ENCODE measurements at places on chromosomes 1 and 21. TPM values are rescaled to one million over a fixed set of nuclear protein-coding genes. Genes with fewer than 3 reads are reported as not detected.

Gene WNT3A
- not detected for total RNA-seq

Gene LINGO4
- not detected for total RNA-seq

Gene SPATA46
- not detected for total RNA-seq

Gene C1orf185
- total RNA-seq = not detected

- peaks cover 17% of the 10 kb centered on the region for H3K4me1 ChIP-seq
- no peak overlapping the region for H3K27ac ChIP-seq
- H3K27me3 ChIP-seq = no peaks in the 10 kb centered on the region
- no peak overlapping the region for H3K4me3 ChIP-seq
- H3K36me3 ChIP-seq = peaks cover 6% of the 10 kb centered on the region
Observed at GRCh38 chr1:27778056-27778455, 5.0 kb downstream of the STX12 start.

GRCh38 chr1:14910984-14911721, 242.4 kb upstream of the TMEM51 start:
- H3K27ac ChIP-seq = no peak overlapping the region
- H3K36me3 ChIP-seq = no peaks in the 10 kb centered on the region
- no peaks in the 10 kb centered on the region for H3K27me3 ChIP-seq
- H3K4me3 ChIP-seq = no peak overlapping the region
- no peaks in the 10 kb centered on the region for H3K4me1 ChIP-seq

GRCh38 chr1:67801903-67802302, 31.4 kb downstream of the GNG12 start:
- peak; percentile 44 for DNase-seq
- no peak overlapping the region for H3K27ac ChIP-seq
- no peaks in the 10 kb centered on the region for H3K36me3 ChIP-seq
- H3K4me3 ChIP-seq = no peak overlapping the region

DNA sequence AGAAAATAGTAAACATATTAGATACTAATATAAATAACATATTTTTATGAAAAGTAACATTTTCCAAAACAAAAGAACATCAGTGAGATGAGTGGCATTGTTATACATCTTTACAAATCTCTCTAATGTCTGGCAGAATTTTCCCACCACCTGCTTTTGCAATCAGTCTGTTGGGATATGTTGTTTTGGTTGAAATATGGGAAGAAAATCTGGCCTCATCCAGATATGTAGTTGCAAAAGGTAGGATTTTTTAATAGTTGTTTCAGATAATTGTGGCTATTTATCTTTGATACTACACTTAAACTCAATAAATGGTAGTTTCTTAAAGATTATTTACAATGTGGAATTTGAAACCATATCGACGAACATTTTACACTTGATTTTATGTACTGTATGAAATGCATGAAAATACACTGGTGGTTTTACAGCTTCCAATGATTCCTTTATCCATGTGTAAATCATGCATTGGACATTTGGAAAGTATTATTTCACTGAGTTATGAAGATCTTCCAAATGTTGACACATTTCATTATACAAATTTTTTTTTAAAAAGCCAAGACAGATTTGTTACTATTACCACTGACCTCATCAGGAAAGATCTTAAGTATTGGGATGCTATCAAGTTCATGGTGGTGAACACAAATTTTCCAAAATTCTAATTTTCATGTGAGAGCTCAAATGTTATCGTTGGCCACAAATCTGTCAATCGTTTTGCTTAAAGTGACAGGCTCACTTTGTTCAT, 74.1 kb upstream of the CD34 start:
- no peaks in the 10 kb centered on the region for H3K36me3 ChIP-seq
- H3K27me3 ChIP-seq = peaks cover 5% of the 10 kb centered on the region
- DNase-seq = no peak
- H3K4me3 ChIP-seq = no peak overlapping the region
- no peak overlapping the region for H3K27ac ChIP-seq

- H3K36me3 ChIP-seq = no peaks in the 10 kb centered on the region
- no peaks in the 10 kb centered on the region for H3K4me1 ChIP-seq
- no peak for DNase-seq
- no peaks in the 10 kb centered on the region for H3K27me3 ChIP-seq
Observed at GRCh38 chr1:17933501-17933900, 174.1 kb upstream of the IGSF21 start.

- no peaks in the 10 kb centered on the region for H3K4me1 ChIP-seq
- H3K27ac ChIP-seq = no peak overlapping the region
- peak; percentile 100 for DNase-seq
- no peaks in the 10 kb centered on the region for H3K36me3 ChIP-seq
Observed at GRCh38 chr1:7704214-7705047, 66.7 kb upstream of the VAMP3 start.

GRCh38 chr1:48679859-48680258, 96.8 kb downstream of the BEND5 start:
- H3K4me1 ChIP-seq = no peaks in the 10 kb centered on the region
- H3K27ac ChIP-seq = no peak overlapping the region
- H3K4me3 ChIP-seq = no peak overlapping the region
- H3K27me3 ChIP-seq = peaks cover 2% of the 10 kb centered on the region

DNA sequence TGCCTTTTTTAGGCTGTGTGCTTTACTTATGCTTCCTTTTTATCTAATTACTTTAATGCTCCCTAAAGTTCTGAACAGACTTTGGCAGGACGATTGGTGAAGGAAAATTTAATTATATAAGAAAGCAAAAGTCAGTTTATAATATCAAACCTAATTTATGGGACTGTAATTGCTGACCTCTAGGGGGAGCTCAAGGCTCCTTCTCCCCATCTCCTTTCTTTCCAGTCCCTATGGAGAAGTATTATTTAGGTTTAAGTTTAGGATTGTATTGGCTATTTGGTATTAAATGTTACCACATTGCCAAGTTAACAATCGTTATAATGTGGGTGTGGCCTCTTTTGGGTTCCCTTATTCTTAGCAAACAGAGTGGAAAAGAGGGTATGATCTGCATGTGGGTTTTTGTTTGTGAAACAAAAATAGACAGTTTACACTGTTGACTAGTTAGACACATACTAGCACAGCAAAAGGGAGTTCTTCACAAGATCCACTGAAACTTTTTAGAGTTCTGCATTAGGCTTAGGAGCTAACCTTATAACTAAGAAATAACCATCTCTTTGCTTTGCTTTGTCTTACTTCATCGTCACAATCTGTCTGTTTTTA, 48.2 kb upstream of the TNFSF4 start:
- no peaks in the 10 kb centered on the region for H3K36me3 ChIP-seq
- peaks cover 4% of the 10 kb centered on the region for H3K4me1 ChIP-seq
- no peak for DNase-seq
- no peak overlapping the region for H3K27ac ChIP-seq
- H3K27me3 ChIP-seq = no peaks in the 10 kb centered on the region

GRCh38 chr1:59128784-59129227, 168.1 kb upstream of the FGGY start:
- no peak for DNase-seq
- H3K27ac ChIP-seq = peak overlapping the region; percentile 69
- no peaks in the 10 kb centered on the region for H3K27me3 ChIP-seq

DNA sequence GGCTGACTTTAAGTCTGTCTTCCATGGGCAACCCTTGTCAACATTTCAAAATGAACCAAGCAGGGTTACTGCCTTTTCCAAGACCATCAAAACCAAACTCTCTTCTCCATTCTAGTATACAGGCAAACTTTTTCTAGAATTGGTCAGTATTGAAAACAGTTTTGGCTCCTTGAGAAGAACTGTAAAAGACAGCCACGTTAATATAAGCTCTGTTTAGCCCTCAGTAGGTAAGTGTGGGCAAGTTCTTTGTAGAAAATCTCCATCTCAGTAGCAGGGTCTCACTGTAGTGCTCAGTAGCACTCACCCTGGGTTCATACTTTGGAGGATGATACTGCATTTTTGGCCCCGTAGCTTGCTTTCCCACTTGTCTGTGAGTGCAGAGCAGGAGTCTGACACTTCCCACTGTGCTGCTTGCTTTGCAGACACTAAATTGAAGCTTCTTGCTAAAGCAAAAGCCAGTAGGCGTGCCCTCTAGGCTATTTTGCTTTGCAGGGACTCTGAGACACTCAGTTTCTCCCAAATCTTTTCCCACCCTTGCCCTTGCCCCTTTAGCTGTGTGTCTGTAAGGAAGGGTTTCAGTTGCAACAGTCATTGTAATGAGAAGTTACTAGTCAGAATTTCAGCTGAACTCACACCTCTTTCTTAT, 34.3 kb upstream of the CACYBP start:
- peaks cover 13% of the 10 kb centered on the region for H3K4me1 ChIP-seq
- H3K36me3 ChIP-seq = no peaks in the 10 kb centered on the region
- H3K4me3 ChIP-seq = no peak overlapping the region
- no peaks in the 10 kb centered on the region for H3K27me3 ChIP-seq
- no peak for DNase-seq

DNA sequence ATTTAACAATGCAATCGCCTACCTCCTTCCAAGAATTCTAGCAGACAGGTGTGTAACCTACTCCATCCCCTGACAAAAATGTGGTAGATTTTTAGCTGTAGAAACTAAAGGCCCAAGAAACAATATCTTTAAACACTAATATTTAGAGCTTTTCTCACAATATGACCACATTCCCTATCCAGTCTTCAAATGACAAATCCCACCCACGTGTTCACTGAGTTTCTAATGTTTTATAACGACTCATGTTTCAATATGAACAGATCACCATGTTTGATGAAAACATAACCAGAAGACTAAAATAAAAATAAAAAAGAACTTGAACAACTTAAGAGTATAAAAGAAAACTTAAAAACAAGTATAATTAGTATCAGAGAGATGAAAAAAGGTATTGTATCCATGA, 24.6 kb downstream of the RSBN1 start:
- H3K27me3 ChIP-seq = no peaks in the 10 kb centered on the region
- peaks cover 13% of the 10 kb centered on the region for H3K4me1 ChIP-seq
- DNase-seq = no peak
- H3K36me3 ChIP-seq = no peaks in the 10 kb centered on the region
